ENCODE measurements at places on chromosomes 5 and 9. TPM values are rescaled to one million over a fixed set of nuclear protein-coding genes. Genes with fewer than 3 reads are reported as not detected.

GPR151 gene
- total RNA-seq, result not detected

SPATA9 gene
- total RNA-seq, result not detected

SLC46A2 gene
- total RNA-seq, result not detected

FKTN gene
- total RNA-seq, result 12.4 TPM

RGS14 gene
- total RNA-seq, result 37.8 TPM

TLE4 gene
- 25.4 TPM for total RNA-seq

JMY gene
- total RNA-seq, result 5.9 TPM

ANKRD34B gene
- not detected for total RNA-seq

SLC6A18 gene
- total RNA-seq, result not detected

DNA sequence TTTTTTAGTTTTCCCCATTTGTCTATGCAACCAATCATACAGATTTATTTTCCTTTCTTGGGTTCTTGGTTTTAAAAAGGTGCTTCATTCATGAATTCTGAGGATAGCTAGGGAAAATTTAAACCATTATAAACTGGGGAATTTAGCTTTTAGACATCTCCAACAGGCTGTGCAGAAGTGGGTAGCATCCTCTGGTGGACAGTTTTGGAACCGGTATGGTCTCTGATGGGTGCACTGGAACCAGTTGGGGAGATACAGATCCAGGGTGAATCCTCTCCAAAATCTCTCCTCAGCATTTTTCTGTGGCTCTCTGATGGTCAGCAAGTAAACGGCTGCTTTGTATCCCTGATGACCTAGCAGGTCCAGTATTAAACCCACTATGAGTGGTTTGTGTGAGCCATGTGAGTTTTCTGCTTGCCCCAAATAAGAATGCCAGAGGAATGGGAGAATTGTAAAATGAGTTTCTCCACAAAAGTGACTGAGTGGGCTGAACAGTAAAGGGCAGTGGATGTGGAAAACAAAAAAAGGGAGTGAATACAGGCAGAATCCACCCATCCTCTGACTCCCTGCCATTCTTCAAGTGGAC, 9.1 kb upstream of the DNAJC25 start:
- H3K27ac ChIP-seq, result no peak overlapping the region
- H3K27me3 ChIP-seq, result peaks cover 8% of the 10 kb centered on the region
- H3K4me3 ChIP-seq, result no peak overlapping the region
- DNase-seq, result no peak

GRCh38 chr5:15338546-15338945, 161.4 kb upstream of the FBXL7 start:
- no peaks in the 10 kb centered on the region for H3K27me3 ChIP-seq
- H3K4me3 ChIP-seq, result no peak overlapping the region
- no peaks in the 10 kb centered on the region for H3K4me1 ChIP-seq

- no peaks in the 10 kb centered on the region for H3K4me1 ChIP-seq
- no peak overlapping the region for H3K4me3 ChIP-seq
Measured at GRCh38 chr5:153809166-153809565, 229.5 kb downstream of the FAM114A2 start.

GRCh38 chr5:157890836-157891597, 32.1 kb upstream of the CLINT1 start:
- H3K27ac ChIP-seq, result no peak overlapping the region
- H3K4me3 ChIP-seq, result no peak overlapping the region
- no peak for DNase-seq
- no peaks in the 10 kb centered on the region for H3K36me3 ChIP-seq

DNA sequence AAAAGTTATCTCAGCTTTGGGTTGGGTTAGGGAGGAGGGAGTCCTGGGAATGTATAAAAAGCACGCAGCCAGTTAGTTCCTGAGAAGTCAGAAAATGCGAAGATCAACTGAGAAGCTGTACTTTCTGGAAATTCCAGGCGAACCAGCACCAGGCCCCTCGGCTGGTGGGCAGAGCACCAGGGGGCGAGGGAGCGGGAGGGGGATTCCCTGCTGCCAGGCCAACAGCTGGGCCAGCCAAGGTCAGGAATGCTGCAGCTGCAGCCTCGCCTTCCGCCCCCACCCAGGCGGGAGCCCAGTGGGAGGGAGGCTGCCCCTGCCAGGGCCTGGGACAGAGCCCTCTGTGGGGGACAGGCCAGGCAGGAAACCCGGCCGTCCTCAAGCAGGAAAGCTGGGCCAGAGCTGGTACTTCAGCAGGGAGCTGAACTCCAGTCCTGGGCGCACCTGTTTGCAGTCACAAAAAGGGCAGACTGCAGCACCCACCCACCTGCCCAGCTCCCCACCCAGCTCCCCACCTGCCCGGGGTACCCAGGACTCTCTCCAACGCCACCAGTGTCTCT, 35.5 kb downstream of the VAV2 start:
- H3K27me3 ChIP-seq, result peaks cover 6% of the 10 kb centered on the region
- no peak overlapping the region for H3K4me3 ChIP-seq
- H3K36me3 ChIP-seq, result no peaks in the 10 kb centered on the region
- peak overlapping the region; percentile 58 for H3K27ac ChIP-seq

DNA sequence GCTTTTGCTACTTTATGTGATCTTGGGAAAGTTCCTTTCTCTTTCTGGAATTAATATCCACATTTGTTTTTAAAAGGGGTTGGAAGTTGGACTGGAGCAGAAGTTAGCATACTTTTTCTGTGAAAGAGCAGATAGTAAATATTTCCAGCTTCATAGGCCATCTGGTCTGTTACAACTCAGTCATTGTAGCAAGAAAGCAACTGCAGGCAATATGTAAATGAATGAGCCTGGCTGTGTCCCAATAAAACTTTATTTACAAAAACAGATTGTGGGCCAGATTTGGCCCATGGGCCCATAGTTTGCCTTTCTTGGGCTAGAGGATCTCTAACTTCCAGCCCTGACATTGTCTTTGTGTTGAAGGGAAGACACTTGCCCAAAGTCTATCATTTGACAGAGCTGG, 104.4 kb downstream of the ACTL7B start:
- H3K36me3 ChIP-seq, result no peaks in the 10 kb centered on the region
- DNase-seq, result no peak
- no peaks in the 10 kb centered on the region for H3K4me1 ChIP-seq
- no peak overlapping the region for H3K4me3 ChIP-seq
- no peak overlapping the region for H3K27ac ChIP-seq
- H3K27me3 ChIP-seq, result peaks cover 1% of the 10 kb centered on the region

- H3K27ac ChIP-seq, result no peak overlapping the region
- no peak overlapping the region for H3K4me3 ChIP-seq
- no peaks in the 10 kb centered on the region for H3K36me3 ChIP-seq
- DNase-seq, result no peak
Measured at GRCh38 chr5:98641671-98642070, 131.8 kb upstream of the RGMB start.

GRCh38 chr5:126300293-126300692, 122.9 kb upstream of the GRAMD2B start:
- no peaks in the 10 kb centered on the region for H3K4me1 ChIP-seq
- no peak overlapping the region for H3K27ac ChIP-seq
- no peak for DNase-seq

DNA sequence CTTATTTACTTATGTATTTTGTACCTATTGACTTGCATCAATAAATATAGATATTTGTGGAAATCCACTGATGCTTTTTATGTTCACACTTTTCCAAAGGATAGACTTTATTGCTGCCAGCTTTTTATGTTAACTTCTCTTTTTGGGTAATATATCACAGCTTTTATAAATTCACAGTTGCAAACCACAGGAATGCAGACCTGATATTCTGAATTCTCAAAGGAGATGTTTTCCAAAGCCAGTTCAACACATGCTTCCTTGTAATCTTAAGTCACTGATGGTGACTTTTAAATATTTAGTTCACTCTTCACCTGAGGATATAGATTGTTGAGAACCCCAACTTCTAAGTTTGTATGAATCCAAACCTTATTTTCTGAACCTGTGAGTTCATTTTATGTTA, 223.4 kb upstream of the PRR16 start:
- DNase-seq, result no peak
- H3K4me1 ChIP-seq, result no peaks in the 10 kb centered on the region
- no peak overlapping the region for H3K4me3 ChIP-seq
- no peaks in the 10 kb centered on the region for H3K27me3 ChIP-seq

- H3K4me1 ChIP-seq, result peaks cover 8% of the 10 kb centered on the region
- no peak overlapping the region for H3K4me3 ChIP-seq
- H3K27me3 ChIP-seq, result peaks cover 12% of the 10 kb centered on the region
- no peak for DNase-seq
- H3K36me3 ChIP-seq, result no peaks in the 10 kb centered on the region
- no peak overlapping the region for H3K27ac ChIP-seq
Measured at GRCh38 chr5:6822556-6823343, 109.5 kb downstream of the TENT4A start.

GRCh38 chr9:121222524-121223171, 21.0 kb upstream of the RAB14 start:
- no peak overlapping the region for H3K4me3 ChIP-seq
- no peak overlapping the region for H3K27ac ChIP-seq
- H3K36me3 ChIP-seq, result peaks cover 1% of the 10 kb centered on the region
- peaks cover 2% of the 10 kb centered on the region for H3K27me3 ChIP-seq
- no peak for DNase-seq

GRCh38 chr9:86163503-86163902, 64.1 kb upstream of the GOLM1 start:
- no peaks in the 10 kb centered on the region for H3K4me1 ChIP-seq
- DNase-seq, result no peak
- no peaks in the 10 kb centered on the region for H3K27me3 ChIP-seq

GRCh38 chr5:63451188-63451587, 511.1 kb downstream of the HTR1A start:
- DNase-seq, result no peak
- H3K36me3 ChIP-seq, result no peaks in the 10 kb centered on the region

DNA sequence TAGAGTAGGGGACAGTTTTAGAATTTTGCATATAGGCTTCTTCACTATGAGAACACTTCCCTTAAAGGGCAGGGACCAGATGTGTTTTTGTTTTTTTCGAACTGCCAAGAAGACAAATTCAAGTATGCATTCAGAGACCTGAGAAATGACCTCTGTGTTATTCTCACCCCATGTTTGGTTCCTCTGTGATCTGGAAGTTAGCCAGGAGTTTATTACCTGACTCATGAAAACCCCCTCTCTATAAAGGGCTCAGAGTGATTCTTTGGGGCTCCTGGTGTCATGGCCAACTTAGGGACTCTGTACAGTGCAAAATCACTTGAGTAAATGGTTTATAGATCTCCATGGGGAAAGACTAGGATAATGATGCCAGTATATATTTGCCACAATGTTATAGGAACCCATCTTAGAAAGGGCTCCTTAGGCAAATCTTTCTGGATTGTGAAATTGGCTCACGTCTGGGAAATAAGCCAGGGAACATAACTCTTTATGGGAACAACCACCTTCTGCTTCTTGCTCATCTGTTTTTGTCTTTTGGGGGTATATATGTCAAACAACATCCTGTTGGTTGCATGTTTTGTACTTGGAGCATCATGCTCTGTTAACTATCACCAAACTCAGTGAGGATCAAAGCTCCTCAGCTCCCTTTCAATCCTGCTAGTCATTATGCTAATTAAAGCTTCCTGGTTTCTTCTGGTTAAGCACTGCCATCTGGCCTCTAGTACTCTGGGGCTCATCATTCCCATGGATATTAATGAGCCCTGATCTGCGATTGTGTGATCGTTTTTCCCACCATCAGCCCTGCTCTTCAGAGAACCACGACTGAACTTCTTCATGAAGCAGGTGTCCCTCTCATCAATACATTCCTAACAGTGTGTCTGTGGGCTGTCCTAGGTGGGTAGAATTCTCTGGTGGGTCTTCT, 173.4 kb upstream of the CDH12 start:
- H3K27me3 ChIP-seq, result no peaks in the 10 kb centered on the region
- no peak overlapping the region for H3K27ac ChIP-seq
- no peaks in the 10 kb centered on the region for H3K4me1 ChIP-seq
- H3K4me3 ChIP-seq, result no peak overlapping the region
- H3K36me3 ChIP-seq, result no peaks in the 10 kb centered on the region
- no peak for DNase-seq

GRCh38 chr5:169584998-169585451, 1.5 kb downstream of the SPDL1 start:
- H3K27ac ChIP-seq, result peak overlapping the region; percentile 66
- H3K4me1 ChIP-seq, result peaks cover 46% of the 10 kb centered on the region
- H3K36me3 ChIP-seq, result peaks cover 12% of the 10 kb centered on the region
- H3K27me3 ChIP-seq, result peaks cover 4% of the 10 kb centered on the region

- peaks cover 2% of the 10 kb centered on the region for H3K27me3 ChIP-seq
- DNase-seq, result no peak
- H3K36me3 ChIP-seq, result no peaks in the 10 kb centered on the region
- H3K4me3 ChIP-seq, result no peak overlapping the region
- H3K27ac ChIP-seq, result no peak overlapping the region
- H3K4me1 ChIP-seq, result no peaks in the 10 kb centered on the region
Measured at GRCh38 chr5:35304291-35304690, 74.0 kb upstream of the PRLR start.

GRCh38 chr5:20572614-20573013, 584.6 kb upstream of the CDH18 start:
- no peak overlapping the region for H3K27ac ChIP-seq
- H3K4me3 ChIP-seq, result no peak overlapping the region
- H3K36me3 ChIP-seq, result no peaks in the 10 kb centered on the region
- no peaks in the 10 kb centered on the region for H3K27me3 ChIP-seq
- no peaks in the 10 kb centered on the region for H3K4me1 ChIP-seq

DNA sequence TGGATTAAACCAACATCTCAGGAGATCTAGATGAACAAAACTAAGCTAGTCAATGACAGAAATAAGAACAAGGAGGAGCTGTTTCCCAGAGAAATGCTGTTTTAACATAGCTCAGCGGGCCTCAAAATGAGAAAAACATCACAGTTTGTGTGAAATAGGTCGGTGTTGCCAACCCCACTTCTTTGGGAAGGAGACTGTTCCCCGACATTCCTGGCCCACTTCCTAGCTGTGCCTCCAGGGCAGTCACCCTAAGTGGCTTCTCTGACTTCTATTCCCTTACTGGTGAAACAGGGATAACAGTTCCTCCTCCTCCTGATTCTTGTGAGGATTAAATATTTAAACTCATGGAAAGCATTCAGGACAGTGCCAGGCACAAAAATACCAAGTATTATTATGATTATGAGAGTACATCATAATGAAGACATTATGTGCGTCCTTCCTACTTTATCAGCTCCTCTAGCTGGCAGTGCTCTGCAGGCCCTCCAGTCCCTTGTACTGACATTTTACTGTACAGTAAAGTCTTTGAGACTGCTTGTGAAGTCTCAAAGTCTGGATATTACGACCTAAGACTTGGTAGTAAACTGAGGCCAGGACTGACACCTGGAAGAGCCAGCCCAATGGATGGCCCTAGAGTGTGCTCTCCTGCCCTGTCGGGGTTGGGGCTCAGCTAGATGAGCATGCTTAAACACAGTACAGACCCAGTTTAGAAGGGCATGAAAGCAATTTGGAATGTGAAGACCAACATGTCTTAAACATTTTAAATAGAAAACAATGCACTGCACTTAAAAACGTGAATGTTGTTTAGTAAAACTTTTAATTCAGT, 7.3 kb downstream of the ISCA1 start:
- H3K4me1 ChIP-seq, result peaks cover 25% of the 10 kb centered on the region
- H3K36me3 ChIP-seq, result peaks cover 32% of the 10 kb centered on the region
- DNase-seq, result no peak
- H3K4me3 ChIP-seq, result no peak overlapping the region
- no peaks in the 10 kb centered on the region for H3K27me3 ChIP-seq

- H3K27me3 ChIP-seq, result peaks cover 20% of the 10 kb centered on the region
- no peak for DNase-seq
- H3K4me1 ChIP-seq, result peaks cover 9% of the 10 kb centered on the region
- no peak overlapping the region for H3K27ac ChIP-seq
- no peak overlapping the region for H3K4me3 ChIP-seq
Measured at GRCh38 chr5:38831117-38831516, 14.7 kb upstream of the OSMR start.

- no peaks in the 10 kb centered on the region for H3K4me1 ChIP-seq
- DNase-seq, result no peak
- no peaks in the 10 kb centered on the region for H3K27me3 ChIP-seq
Measured at GRCh38 chr5:112227911-112228631, 191.0 kb downstream of the EPB41L4A start.
